Psoas muscle (tissue), 8 donors: ENCODE measurements at places on chromosomes 1 and 21. TPM values are rescaled to one million over a fixed set of nuclear protein-coding genes. Genes with fewer than 3 reads are reported as not detected.

AIRE gene
- not detected for total RNA-seq

PPIAL4G gene
- not detected for total RNA-seq

MORC3 gene
- total RNA-seq = 24.7 TPM

RAB3B gene
- total RNA-seq = not detected

LMOD1 gene
- 17.4 TPM for total RNA-seq

DNA sequence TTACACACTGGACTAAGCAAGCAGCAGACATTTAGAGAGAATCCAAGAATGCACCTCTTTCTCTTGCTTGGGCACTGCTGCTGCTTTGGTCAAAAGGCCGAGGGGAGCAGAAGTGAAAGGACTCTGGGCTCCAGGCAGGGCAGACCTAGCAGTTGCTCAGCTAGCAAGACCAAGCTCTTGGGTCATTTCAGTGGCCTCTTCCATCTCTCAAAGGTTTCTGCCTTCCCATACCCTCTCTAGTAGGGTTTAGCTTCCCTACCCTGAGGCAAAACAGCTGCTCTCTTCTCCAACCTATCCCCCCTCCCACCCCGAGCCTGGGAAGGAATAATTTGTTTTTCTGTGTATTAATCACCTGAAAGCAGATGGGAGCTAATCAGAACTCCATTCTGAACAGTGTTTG lies 25.8 kb downstream of the TFAP2E start:
- DNase-seq = no peak

- no peak for DNase-seq
Observed at GRCh38 chr1:206455666-206456344, 14.5 kb upstream of the IKBKE start.

DNA sequence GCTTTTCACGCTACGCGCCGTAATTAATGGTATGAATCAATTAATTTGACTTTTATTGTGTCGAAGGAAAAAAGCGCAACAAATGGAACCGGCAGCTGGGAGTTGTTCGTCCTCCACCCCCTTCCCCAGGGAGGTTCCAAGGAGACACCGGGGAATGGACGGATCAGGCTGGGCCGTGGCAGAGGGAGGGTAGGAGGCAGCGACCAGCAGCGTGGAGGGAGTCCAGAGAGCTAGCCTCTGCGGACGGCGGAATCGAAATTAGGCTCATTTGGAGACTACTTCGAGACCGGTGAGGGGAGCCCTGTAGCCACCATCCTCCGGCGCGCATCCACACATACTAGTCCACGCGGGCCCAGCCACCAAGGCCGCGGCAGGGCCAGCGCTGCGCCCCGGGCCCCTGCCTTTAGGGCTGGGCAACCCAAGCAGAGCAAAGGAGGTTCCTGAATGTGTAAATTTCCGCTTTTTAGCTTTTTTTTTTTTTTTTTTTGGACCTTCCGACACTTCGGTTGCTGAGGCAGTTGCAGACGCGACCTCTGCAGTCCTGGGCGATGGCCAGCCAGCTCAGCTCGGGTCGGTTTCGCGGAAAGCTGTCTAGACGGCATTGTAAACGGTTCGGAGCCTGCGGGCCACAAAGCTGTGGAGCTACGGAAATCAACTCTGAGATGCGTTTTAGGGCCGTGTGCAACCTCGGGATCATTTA lies 2.2 kb upstream of the FOXD3 start:
- no peak for DNase-seq

- DNase-seq = no peak
Observed at GRCh38 chr1:106960412-106960811, 96.1 kb upstream of the PRMT6 start.

- DNase-seq = no peak
Observed at GRCh38 chr1:9767964-9768668, 55.6 kb downstream of the CLSTN1 start.

DNA sequence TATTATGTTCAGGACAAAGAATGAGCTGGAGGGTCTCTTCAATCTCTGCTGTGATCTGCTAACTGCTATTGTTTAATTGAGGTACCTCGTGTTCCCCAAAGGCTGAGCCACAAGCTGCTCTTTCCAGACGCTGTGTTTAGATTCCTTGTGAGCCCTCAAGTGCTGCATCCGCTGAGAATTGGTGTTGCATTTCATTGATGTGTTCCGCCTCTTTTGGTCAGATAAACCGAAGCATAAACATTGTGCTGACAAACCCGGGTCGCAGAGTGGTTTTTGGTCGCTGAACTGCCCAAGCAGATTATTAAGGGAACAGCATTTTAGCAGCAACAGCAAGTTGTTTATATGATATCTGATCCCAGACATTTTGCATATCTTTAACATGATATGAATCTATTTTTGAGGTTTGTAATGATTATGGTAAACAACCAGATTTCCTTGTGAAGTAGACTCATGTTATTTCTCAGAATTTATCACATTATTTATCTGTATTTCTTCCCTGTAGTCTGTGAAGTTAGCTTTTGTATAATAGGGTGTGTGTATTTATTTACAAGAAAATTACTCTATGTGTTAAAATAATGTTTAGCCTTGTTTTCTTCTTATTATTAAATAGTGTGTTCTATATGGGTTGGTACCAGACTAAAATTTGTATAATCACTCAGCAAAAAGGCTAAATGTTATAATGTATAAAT lies 217.2 kb upstream of the C1orf105 start:
- DNase-seq = no peak

DNA sequence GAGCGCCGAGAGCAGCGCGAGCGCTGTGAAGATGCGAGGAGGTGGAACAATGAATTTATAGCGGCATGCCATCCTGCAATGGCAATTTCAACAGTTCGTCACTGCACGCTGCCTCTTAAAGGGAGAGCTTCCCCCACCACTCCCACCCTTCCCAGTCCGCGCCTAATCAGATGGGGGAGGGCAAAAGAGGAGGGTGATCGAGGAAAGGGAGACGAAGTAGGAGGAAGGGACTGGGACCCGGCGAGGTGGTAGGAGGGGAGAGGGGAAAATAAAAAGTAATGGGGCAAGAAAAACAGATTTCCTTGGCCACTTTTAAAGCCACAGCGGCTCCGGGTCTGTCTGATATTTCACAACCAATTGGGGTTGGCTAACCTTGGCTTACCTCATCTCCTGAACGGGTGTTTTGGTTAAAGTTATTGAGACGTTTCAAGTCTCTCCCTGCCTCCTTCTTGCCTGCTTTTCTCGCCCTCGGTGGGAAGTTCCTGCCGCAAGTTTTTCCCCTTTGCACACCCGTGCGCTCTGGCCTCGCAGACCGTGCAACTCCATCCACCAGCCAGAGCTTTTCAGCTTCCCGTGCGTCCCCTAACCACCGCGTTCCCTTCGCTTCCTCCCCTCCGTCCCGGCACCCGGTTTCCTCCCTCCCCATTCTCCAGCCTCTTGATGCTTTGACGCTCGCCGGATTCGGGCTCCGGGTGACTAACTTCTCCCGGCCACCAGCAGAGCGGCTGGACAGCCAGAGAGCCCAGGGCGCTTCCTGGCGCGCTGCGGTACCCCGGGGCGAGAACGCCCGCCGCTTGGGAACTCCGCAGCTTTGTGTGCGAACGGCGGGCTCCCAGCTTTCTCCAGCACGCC lies at the start of gene ADAMTS5:
ADAMTS5 (minus strand) TSS at position 27 of the 852 bp plus-strand sequence. CDS start 697 bp downstream, outside the sequence.
- DNase-seq = peak; percentile 68

GRCh38 chr1:211356723-211357407 lies 30.2 kb downstream of the TRAF5 start:
- DNase-seq = no peak

GRCh38 chr1:153432874-153433681 lies 16.8 kb downstream of the S100A7A start:
- no peak for DNase-seq
